ENCODE measurements at places on chromosomes 3 and 15.
A peak's percentile ranks its signal among the peaks of the same experiment; 100 is the strongest.

GRCh38 chr3:184377882-184378445, at the start of gene THPO:
THPO (minus strand) TSS chr3:184378207; CDS start chr3:184376259, 1,948 bp downstream.
- DNase-seq = no peak

DNA sequence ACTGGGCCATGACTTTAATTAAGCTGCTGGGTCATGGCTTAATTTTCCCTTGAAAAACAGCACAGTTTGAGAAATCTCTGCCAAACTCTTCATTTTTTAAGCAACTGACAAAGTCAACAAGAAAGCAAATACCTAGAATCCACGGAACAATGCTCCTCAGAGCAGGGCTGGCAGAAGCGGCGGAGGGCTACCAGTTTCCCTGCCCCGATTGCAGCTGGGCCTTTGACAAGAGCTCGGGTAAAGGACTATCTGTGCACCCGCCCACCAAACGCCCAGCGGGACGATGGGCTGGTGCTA, 1.2 kb downstream of the GOLIM4 start:
- no peak for DNase-seq

GRCh38 chr3:172357850-172358754, 90.2 kb downstream of the GHSR start:
- peak; percentile 66 for DNase-seq

DNA sequence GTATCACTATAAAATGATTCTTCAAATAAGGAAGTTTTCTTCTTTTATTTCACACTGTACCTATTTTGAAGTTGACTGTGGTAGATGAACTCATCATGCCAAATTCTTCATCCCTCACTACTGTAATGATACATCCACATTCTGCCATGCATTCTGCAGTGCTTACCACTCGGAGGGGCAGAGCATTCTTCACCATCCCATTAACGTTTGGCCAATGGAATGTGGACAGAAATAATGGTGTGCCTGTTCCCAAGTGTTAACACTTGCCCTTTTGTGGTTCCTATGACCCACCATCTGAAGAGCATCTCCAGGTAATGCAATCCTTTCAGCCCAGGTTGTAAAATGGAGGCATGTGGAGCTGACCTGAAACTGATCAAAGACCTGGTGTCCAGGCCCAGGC, 18.6 kb downstream of the GOLIM4 start:
- no peak for DNase-seq

DNA sequence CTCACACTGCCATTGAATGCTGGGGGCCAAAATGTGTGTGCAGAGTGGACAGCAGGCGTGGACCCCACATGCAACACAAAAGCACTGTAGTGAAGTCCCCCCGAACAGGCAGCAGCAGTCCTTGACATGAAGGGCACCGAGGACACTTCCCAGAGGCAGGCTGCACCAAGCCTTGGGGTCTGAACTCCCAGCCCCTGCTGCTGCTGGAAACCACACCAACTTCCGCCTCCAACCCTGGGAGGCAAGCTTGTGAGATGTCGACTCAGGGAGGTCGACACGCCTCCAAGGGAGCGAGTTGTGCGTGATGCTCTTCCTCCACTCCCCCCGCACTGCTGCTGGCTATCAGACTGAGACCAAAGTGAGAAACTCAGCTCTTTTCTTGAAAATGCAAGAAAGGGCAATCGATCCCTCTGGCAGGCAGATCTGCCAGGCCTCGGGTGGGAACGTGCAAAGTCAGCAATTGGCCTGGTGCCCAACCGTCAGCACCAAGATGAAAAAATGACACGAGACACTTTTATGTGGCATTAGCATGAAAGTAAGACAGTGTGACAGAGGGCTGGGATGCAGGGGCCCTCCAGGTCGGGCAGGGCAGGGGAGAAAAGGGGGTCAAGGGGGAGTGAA, 43.6 kb downstream of the WHAMM start:
- DNase-seq = no peak

DNA sequence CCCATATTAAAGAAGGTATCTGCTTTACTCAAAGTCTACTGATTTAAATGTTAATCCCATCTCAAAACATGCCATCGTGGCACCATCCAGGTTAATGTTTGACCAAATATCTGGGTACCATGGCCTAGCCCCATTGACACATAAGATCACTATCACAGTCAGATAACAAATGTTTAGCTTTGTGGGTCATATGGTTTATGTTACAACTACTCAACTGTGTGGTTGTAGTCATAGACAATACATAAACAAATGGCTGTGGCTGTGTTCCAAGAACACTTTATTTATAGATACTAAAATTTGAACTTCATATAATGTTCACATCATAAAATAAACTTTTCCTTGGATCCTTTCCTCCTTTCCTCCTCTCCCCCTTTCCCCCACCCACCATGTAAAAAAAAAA, 9.8 kb upstream of the SNRPN start:
- DNase-seq = no peak

DNA sequence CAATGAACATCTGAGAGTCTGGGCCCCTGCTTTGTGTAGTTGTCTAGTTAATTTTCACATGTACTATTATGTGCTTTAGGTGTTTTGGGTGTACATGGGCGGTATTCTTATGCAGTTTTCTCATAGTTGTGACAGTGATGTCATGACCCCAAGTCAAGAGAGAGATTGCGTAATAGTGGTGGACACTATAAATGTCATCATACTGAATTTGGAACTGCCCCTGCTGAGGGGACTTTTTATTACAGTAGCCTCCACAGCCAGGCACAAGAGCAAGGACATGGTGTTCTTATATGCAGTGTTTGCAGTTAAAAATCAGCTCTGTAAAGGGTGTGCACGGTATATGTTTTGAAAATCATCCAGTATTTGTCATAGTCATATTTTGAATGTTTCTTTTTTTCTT, 29.5 kb downstream of the ABHD2 start:
- no peak for DNase-seq

GRCh38 chr3:10394491-10395025, 73.6 kb upstream of the SEC13 start:
- no peak for DNase-seq

DNA sequence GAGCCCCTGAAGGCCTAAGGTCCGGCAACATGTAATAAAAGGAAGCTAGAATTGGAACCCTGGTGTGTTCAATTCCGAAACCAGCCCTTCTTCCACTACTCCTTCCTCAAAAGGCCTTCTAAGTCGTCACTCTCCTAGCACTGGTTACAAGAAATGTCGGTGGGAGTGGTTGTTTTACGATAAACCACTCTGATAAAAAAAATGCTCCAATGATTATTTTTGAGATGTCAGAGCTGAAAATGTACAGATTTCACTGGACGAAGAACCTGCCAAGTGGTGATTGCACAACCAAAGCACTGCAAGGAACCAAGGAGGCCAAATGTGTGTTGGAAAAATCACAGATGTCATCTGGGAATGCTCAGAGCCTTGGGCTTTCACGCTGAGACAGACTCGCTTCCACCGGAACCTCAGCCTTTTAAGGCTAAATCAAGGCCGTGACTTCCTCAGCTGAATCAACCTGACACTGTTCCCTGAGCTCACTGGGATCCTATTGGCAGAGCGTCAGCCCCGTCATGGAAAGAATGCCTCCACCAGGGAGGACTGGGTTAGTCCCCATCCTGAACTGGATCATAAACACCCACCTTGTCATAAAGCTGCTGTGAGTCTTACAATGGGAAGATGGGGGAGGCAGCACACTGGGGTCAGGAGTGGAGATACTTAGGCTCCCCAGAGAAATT, 108.1 kb upstream of the THBS1 start:
- peak; percentile 85 for DNase-seq

DNA sequence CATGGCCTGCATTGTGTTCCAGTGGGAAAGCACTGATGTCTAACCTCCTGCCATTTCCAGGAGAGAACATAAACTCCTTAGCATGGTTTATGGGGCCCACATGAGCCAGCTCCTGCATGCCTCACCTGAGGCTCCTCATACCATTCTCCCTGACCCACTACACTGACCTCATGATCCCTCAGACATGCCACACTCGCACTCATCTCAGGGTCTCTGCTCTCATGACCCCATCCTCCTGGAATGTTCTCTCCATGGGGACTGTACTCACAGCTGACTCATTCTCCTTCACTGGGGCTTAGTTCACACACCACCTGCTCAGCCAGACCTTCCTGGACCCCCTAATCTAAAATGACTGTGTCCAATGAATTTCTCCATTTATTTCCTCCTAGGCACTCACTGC, 4.0 kb upstream of the LMCD1 start:
- no peak for DNase-seq

DNA sequence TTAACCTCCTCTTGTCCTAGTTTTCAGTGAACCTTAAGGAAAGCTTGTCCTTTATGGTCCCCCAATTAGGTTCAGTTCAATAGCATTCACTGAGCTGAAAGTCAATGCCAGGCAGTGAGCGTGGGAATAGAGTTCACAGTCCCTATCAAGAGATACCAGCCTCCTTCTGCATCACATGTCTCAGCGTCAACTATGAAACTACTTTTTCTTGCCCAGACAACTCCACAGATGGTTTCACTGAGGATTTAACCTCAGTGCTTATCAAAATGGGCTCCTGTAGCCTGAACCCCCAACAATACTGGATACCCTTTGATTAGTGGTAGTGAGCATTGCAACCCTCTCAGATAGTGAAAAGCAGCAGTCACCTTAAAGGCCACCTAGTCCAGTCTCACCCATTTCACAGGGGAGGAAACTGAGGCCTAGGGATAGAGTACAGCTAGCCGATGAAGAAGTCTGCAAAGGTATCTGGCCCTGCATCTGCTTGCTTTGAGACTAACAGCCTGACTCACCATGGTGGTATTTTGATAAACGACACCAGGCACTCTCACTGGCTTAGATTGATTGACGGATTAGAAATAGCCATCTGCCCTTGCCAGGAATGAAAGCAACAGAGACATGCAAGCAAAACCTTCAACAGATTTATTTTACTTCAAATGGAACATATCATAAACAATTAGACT, 1.6 kb upstream of the UBA3 start:
- no peak for DNase-seq

GRCh38 chr3:150970665-150971324, 1.7 kb downstream of the CLRN1 start:
- peak; percentile 9 for DNase-seq

DNA sequence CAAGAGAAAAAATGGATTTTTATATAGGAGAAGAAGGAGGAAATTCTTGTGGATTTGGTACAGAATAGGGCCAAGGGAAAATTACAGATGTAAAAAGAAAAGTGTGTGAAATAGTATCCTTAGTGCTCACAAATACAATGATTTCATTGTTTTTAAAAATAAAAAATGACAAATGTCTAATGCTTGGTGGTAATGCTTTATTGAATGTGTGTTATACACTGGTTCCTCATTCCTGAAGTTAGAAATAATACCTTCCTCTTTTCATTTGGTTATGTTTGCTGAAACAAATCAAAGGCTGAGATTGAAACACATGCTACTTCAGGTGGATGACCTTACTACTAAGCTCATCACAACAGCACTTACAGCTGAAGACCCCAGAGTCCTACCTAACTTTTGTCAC, 37.7 kb upstream of the CCR2 start:
- no peak for DNase-seq

DNA sequence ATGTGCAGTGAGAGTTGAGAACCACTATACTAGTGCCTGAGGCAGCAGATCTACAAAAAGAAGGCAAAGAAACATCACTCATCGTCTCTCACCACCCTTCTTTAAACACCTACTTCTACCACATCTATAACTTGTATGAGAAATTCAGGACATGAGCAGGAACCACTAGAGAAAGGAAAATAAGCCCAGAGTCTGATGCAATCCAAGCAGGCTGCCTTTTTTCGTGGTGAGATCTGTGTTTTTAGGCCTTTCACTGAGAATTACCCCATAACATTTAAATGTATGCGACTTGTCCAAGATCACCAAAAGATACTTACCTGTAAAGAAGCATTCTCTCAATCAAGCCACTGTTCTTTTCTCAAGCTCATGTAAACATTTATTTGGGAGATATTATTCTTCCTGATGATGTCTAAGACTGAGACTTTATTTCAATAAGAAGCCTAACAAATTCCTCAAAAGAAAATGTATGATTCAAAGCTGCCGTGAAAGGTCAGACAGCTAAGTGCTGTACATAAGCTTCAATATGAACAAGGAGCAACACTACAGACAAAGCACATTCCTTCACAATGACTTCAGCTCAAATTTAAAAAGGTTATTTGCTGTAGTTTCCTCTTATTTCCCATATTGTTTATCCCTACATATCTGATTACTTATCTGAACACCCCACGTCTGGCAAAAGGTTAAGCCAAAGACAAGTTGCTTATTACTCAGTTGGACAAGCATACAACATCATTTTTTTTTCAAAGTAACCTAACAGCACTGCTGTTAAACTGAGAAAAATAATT, 16.5 kb downstream of the SPICE1 start:
- no peak for DNase-seq

DNA sequence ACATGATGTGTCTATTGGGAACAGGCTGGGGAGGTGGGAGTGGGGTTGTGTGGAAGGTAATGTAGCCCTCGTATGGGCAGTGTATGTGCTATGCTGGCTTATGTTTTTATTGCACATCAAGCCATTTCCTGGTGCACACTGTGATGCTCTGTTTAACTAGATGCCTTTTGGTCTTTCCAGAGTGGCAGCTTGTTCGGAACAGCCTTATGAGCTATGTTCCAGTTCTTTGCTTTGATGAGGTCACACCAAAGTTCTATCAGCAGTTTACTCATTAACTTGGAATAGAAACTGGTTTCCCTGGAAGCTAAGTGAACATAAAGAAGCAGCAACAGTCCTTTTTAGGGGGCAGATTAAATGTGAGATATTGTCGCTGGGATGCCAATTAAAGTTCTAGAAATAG, 133.9 kb downstream of the DIPK2A start:
- DNase-seq = no peak

GRCh38 chr15:58441376-58442070, 9.7 kb downstream of the LIPC start:
- DNase-seq = peak; percentile 81

DNA sequence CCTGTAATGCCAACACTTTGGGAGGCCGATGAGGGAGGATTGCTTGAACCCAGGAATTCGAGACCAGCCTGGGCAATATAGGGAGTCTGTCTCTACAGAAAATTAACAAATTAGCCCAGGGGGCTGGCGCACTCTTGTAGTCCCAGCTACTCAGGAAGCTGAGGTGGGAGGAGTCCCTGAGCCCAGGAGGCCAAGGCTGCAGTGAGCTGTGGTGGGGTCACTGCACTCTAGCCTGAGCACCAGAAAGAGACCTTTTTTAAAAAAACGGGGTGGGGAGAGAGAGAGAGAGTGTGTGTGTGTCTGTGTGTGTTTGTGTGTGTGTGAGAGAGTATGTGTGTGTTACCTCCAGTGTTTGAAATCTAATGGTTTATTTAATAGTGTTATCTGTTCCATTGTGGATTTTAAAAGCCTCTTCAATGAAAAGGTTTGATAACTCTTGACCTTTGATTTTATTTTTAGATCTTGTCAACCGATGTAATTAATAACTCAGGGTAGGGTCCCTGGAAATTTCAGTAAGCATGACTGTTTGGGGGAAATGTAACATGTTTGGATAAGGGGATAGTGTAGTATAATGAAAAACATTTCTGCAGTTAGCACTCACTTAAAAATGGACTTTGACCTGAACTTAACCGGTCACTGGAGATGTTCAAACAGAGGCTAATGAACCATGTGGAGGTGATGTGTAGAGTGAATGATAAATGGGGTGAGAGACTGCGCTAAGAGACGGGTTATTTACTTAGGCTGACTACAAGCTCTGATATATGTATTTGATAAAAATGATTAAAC, 29.7 kb downstream of the LRCH3 start:
- DNase-seq = no peak

GRCh38 chr3:57199895-57200297, at the start of gene HESX1:
HESX1 (minus strand) TSS chr3:57199978; CDS start chr3:57199918, 60 bp downstream.
- no peak for DNase-seq

Data from fibroblast of the conjunctiva (primary cell).